Central memory CD8-positive, alpha-beta T cell (primary cell): ENCODE measurements at places on chromosomes 16 and 17.

- no peak for DNase-seq
Measured at GRCh38 chr17:39462631-39463375, 1.5 kb downstream of the CDK12 start.

GRCh38 chr17:52470553-52470952 lies 312.0 kb upstream of the CA10 start:
- DNase-seq = no peak

DNA sequence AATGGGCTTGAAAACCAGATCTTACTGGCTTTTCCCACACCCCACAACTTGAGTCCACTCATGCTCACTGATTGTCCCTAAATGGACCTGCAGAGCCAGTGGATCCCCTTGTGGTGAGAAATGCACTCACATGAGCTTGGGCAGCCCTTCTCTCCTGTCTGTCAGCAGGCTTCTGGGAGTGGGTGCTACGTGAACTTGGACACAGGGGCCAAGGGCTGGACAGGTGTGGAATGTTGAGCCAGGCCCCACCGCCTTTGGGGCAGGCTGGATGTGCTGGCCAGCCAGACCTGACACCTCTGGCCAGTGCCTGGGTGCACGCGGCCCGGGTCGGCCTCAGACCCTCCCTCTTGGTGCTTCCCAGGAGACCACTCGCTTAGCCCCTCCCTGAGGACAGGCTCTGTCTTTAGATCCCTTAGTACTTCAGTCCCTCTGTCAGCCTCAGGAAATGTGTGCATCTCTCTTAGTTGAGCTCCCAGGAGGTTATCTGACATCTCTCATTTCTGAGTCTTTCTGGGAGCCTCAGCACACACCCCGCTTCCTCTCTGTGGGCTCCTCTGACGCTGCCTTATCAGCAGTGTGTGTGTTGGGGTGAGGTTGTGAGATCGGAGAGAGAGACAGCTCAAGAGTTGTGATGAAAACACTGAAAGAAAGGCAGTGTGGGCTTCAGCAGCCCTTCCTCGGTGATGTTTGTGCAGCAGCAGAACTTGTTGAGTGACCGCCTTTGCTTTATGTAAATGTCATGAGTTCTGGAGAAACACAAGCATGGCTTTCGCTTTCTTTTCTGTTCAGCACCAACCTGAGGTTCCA lies 117.0 kb downstream of the RAB11FIP4 start:
- DNase-seq = peak; percentile 49

- no peak for DNase-seq
Measured at GRCh38 chr16:87043231-87044031, 273.8 kb downstream of the C16orf95 start.

DNA sequence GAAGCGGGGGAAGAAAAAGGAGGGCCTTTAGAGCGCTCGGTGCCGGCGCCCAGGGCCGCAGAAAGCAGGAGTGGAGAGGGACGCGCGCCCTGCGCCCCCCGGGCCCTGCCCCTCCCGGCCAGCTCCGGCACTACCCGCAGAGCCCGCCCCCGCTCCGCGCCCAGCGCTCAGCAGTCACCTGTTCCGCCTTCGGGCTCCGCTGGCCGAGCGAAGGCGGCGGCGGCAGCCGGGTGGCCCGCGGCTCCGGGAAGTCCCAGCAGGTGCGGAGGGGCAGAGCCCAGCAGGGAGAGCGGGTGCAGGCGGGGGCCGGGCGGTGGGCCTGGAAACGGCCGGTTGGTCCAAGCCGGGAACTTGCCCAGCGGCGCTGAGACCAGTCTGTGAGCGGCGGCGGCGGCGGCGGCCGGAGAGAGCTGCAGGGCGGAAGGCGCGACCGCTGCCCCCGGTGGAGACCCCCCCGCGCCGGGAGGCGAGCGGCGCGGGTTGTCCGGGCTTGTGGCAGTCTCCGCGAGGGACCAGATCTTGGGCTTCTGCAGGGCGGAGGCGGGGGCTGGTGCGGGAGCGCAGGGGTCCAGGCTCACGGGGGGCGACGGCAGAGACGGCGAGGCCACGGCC lies 2.2 kb downstream of the IRX3 start:
- DNase-seq = no peak

DNA sequence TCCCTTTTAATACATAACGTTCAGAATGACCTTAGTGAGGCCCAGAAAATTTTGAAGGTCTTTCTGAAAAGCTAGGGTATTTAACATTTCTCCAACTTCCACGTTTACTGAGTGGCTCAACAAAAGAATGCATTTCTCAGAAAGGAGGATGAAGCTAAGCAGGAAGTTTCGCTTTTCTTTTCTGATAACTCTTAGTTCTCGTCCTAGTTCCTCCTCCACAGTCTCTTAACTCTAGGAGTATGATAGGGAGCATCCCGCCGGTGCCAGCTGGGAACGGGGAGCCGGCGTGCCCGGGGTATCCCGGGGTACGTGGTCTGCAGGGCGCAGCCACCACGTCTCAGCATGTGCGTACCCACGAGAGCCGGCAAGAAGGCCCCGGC lies 363 bp downstream of the KARS1 start:
- no peak for DNase-seq

- DNase-seq = no peak
Measured at GRCh38 chr17:1639549-1640180, 5.9 kb downstream of the SCARF1 start.

DNA sequence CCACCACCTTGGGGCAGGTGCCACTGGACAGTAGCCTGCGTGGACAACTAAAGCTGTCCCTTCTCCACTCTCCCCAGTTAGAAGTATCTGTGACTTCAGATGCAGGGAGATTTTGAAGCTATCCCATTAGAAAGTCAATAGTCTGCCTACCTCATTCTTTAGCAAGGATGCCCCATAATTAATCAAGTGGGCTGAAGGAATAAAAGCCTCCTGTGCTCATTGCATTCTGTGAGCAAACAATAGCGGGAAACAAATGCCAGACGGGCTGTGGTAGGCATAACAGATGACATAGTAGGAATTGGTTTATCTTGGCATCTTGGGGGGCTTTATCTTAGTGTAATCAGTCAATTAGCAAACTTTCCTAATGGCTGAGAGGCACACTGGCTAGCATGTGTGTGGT lies 96.7 kb upstream of the HSBP1 start:
- no peak for DNase-seq

GRCh38 chr17:76270127-76270592 lies 5.0 kb downstream of the UBALD2 start:
- DNase-seq = no peak

DNA sequence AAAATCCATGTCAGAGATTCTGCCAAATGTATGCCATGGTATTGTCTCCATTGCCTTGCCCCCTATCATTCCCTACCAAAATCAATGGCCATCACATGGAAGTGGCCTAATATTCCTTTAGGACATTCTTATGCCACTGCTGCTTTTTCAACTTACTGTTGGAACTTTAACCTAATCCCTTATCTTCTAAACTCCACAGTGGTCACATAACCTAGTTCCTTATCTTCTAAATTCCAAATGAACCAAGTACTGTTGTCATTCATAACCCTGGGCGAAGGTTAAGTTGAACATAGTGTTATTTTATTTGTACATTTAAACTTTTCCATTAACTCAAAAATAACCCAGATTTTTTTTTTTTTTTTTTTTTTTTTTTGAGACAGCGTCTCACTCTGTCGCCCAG lies 3.6 kb downstream of the HSF5 start:
- no peak for DNase-seq

DNA sequence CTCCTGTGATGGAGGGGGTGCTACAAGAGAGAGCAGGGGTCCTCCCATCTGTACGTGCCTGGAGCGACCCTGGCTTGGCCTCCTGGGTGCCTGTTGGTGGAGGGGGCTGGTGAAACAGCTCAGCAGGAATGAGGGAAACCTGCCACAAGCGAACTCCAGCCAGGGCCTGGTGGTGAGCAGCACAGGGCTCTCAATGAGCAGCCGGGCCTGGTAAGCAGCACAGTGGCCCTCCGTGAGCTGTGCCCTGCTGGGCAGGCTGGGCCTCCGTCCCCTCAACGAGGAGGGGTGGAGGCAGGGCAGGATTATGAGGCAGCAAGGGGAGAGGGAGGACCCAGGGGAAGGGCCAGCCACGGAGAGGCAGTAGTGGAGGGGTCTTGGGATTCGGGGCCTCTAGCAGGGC lies 101.9 kb downstream of the SDK2 start:
- DNase-seq = no peak

- DNase-seq = no peak
Measured at GRCh38 chr16:48047720-48048119, 108.1 kb downstream of the ABCC12 start.

DNA sequence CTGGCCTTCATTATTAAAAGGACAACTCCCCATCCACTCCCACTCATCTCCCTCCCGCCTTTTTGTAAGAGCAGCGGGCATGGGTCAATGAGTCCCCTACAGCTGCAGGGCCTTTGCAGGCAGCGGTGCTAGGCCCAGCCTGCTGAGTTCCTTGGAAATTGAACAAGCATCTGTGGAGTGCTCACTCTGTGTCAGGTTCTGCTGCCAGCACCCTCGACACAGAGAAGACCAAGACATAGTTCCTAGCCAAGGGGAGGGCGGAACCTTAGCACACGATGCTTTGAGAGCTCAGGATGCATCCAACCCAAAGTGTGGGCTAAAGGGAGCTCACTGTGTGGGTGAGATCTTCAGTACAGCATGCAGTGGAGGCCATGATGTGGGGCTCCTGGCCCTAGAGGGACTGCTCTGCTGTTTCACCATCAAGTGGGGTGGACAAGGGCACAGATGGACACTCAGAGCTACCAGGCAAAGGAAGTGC lies 27.6 kb downstream of the RMI2 start:
- no peak for DNase-seq

GRCh38 chr16:16004314-16004749 lies 54.9 kb downstream of the ABCC1 start:
- no peak for DNase-seq

DNA sequence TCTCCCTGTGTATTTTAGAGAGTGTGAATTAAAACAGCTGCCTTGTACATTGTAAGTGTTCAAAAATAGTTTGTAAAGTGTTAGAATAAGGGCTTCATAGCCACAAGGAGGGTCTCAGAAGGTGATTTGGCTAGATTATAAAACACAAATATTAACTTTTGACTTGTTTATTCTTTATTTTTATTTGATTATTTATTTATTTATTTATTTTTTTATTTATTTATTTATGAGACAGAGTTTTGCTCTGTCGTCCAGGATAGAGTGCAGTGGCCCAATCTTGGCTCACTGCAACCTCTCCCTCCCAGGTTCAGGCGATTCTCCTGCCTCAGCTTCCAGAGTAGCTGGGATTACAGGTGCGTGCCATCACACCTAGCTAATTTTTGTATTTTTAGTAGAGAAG lies 111.5 kb upstream of the RBFOX1 start:
- DNase-seq = no peak

GRCh38 chr16:81521141-81521626 lies 76.6 kb downstream of the CMIP start:
- DNase-seq = peak; percentile 90

DNA sequence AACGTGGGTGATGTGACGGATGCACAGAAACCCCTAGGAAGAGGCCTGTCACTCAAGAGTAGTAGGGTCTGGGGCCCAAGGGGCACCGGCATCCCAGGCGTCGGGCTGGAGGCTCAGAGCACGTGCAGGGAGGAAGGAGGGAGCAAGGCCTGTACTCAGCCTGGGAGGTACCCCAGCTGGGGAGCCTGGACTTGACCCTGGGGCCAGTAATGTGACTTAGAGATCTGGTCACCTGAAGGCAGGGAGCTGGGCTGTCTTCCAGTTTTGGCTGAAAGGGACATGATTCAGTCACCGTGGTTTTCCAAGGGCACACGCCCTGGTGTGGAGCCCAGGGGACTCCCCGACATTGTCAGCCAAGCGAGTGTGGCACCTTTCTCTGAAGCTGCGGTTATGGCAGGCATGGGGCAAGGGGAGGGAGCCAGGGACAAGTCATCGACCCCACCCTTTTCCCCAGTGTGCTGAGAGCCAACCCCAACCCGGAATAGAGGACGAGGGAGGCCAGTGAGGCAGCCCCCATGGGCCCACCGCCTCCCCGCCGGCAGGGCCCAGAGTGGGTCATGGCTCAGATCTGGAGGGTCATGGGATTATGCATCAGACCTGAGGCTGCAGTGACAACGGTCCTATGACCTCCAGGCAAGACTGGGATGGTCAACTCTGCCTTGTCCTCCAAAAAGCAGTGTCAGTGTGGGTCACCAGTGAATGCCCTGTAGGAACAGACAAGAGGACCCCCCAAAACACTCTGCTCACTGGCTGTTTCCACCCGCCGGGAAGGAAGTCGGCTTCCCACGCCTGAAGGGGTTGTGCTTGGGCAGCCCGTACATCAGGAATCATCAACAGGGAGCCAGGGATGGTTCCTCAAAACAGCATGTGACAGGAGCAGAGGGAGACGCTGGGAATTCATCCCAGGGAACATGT lies 41.9 kb downstream of the MEAK7 start:
- no peak for DNase-seq

DNA sequence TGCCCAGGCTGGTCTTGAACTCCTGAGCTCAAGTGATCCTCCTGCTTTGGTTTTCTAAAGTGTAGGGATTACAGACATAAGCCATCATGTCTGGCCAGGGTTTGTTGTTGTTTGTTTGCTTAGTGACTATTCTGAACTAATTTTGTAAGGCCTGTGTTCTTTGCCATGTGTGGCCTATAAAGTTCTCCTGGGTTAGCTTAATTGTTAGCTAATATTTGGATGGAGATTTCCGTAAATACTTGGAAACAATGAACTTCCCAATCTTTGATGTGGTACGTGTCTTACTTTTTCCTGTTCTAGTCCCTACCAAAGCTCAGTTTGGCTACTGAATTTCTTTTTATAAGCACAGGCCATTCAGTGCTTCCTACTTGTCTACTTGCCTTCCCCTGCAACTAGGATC lies 24.9 kb downstream of the DUS2 start:
- no peak for DNase-seq

DNA sequence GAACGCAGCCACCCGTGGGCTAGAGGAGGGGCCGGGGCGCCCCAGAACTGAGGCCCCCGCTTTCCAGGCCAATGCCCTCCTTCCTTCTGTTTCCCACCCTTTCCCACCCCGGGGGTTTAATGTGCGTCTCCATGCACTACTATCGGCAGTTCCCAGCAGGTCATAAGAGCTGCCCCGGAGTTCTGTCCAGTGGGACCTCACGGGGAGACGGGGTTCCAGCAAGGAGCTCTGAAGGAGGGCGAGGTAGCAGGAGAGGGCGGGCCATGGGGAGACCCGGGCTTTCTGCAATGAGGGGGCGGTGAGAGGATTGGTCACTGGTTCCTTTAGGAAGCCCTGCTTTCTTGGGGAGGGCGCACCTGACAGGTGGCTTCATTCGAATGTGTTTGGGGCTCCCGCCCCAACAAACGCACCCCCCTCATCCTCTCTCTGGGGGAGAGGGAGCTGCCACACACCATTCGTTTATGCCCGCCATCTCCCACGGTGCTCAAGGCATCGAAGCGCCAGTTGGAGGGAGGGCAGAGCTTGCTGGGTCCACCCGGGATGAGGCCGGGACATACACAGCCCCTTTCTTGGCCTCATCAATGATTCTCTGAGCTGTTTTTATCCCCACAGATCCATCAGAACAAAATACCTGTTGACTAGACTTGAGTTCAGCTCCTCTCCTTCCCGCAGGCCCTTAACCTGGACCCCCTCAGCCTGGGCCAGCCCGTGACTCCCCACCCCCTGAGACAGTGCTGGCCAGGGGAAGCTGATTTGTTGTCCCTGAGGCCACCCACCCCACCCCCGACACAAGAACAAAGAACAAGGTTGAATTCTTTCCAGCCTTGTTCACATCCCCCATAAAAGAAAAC lies 44.1 kb downstream of the SLC7A5 start:
- no peak for DNase-seq
